Stimulated activated naive B cell treated with anti-CD40 and anti-IgM and Interleukin-4, amounts not matched to agents 10 μg/mL and 1 μg/mL and 100 μg/mL, for 72 hours (primary cell): ENCODE measurements at places on chromosomes 7 and 10.

DNA sequence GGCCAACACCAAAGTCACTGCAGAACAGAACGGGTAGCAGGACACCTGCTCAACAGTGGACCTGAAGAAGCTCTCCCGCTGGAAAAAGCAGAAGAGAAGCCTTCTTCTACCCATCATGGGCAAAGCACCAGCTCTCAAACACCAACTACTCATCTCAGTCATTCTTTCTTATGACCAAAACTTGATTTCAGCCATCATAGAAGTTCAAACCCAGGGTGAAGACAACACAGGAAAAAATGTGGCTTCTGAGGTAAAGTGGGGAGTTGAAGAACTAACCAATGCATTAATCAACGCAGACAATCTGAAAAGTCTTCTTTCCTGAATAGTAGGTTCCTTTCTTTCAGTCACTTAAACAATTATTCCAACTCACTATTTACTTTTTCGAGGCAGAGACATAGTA lies 83.3 kb downstream of the ELMO1 start:
- DNase-seq: no peak

DNA sequence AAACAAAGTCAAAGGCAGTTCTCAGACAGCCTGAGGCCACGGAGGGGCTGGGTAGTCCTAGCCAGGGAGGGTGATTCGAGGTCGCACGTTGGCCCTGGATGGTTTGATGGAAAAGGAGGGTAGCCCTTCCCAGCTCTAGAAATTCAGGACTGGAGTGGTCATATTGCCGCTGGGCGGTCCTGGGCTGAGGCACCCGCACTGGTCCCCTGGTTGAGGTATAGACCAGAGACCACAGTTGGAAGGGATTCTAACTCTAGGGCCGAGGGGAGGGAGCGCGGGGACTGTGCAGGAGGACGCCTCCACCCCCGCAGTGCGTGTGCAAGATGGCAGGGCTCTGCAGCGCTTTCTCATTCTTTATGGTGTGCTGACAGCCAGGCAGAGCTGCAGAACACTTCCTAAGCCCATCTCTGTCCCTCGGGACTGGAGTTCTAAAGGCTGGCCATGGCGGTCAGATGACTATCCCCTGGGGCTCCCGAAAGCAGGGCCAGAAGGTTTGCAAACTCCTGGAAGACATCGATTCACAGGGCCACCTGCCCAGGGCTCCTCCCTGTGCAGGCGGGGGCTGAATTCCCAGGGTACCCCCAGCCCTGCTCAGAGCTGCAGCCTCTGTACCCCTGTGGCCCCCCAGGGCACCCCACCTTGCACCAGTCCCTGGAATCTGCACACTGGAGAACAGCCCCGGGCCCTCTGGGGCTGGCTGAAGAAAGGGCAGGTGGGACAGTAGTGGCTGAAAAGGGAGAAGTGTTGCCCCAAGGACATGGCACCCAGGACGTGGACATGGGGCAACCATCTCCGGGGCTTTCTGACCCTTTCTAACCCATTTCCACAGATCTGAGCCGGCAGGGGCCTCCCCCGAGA lies 51.0 kb upstream of the ELN start:
- no peak for DNase-seq

DNA sequence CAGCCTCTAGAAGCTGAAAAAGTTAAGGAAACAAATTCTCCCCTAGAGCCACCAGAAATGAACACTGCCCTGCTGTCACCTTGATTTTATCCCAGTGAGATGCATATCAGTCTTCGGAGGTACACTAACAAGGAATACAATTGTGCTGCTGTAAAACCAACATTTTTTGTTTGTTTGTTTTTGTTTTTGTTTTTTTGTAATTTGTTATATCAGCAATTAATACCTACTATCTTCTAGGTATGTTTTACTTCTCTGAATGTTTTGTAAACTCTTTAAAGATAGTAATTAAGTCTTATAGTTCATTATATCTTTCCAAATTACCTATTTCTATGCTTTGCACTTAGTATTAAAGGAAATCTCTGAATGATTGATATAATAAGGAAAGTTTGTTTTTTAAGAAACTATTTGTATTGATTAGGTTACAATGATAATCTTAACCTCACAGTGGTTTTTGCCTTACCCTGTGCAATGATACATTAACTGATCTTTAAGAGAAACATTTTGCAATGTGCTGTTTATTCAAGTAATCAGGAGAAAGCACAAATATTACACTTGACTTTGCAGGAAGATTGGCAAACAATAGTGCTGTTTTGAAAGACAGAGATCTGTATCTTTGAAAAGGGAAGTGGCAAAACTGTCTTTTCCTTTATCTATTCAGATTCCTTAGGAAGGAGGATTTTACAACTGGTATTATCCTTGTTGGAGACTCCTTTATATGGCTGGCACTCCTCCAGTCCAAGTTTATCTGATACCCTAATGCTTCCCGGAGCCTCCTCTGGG lies 11.3 kb upstream of the HGF start:
- no peak for DNase-seq

DNA sequence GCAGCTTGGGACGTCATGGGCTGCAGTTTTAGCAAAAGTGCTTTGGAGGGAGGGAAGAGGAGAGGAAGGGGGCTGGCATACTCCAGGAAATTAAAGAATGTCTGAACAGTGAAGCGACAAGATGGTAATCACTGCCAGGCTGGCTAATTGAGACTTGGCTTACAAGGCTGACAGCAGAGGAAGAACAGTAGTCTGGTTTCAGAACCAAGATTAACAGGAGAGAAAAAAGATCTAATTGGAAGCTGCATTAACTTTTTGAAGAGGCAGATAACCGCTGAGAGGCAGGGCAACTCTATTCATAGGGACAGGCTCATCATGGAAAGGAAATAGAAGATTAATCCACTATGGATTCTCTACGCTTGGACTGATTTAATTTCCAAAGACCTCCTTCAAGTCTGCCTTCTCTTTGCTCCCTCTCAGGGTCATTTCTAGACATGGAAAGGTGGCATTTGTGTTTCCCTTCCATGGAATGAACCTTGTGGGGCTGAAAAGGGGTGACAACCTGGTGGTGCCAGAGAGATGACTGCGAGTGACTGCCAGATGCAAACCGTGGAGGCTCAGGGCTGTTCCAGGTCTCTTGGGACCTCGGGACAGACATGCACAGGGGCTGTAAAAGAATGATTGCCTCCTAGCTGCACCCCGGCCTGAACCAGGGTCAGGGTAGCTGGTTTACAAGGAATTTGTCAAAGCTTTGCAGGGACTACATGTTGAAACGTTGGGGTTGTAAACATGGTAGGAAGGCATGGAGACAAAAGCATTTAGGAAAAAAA lies 210.2 kb upstream of the NPY start:
- no peak for DNase-seq

DNA sequence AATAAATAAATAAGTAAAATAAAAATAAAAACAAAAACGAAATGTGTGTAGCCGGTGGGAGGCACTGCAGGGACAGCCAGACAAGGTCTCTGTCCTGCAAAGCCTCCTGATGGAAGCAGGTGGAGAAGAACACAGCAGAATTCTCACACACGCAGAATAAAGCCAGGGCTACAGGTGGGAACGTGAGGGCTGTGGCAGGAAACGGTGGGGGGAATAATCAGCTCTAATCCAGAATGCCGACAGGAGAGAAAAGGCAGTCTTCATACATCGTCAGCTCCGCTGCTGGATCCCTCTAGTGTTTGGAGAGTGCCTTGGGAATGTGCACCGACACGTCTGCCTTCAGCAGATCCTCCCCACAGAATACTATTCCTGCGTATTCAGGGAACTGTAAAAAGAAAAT lies 6.8 kb upstream of the SNX8 start:
- no peak for DNase-seq
